HFFc6 (cell line): ENCODE measurements at places on chromosomes 5 and 9. TPM values are rescaled to one million over a fixed set of nuclear protein-coding genes. Genes with fewer than 3 reads are reported as not detected.

Gene MIER3
- 13.2 to 16.3 TPM (median 14.7 TPM) in 3 replicates for total RNA-seq

Gene SLC36A2
- not detected in 3 replicates for total RNA-seq

Gene MVB12B
- 4.6 to 7.2 TPM (median 5.4 TPM) in 3 replicates for total RNA-seq

Gene BNC2
- 18.1 to 24.1 TPM (median 19.0 TPM) in 3 replicates for total RNA-seq

Gene IFNA13
- not detected in 3 replicates for total RNA-seq

Gene UGT3A2
- total RNA-seq = not detected in 3 replicates

Gene AK8
- 0.24 TPM in 1 of 3 replicates, not detected in the others for total RNA-seq

Gene LRRC14B
- not detected in 3 replicates for total RNA-seq

Gene LHX2
- not detected in 2 replicates for total RNA-seq

Gene RASGRF2
- 0.29 to 0.75 TPM (median 0.63 TPM) in 3 replicates for total RNA-seq

Gene ECM2
- 0.14 to 0.47 TPM (median 0.15 TPM) in 3 replicates for total RNA-seq

Gene FGD3
- not detected in 2 replicates for total RNA-seq

Gene PTGDS
- not detected in 3 replicates for total RNA-seq

Gene NEUROG1
- total RNA-seq = not detected in 2 replicates

Gene GZMA
- total RNA-seq = not detected in 3 replicates

Gene FAM153A
- not detected in 3 replicates for total RNA-seq

Gene OR1J2
- total RNA-seq = not detected in 3 replicates

Gene FAM53C
- 29.9 to 33.4 TPM (median 32.1 TPM) in 3 replicates for total RNA-seq

Gene OR13C9
- total RNA-seq = not detected in 3 replicates

Gene SPATA31A1
- not detected in 3 replicates for total RNA-seq

Gene AFAP1L1
- total RNA-seq = 3.5 and 5.2 TPM in 2 replicates

Gene SLC45A2
- total RNA-seq = not detected in 3 replicates

Gene DOCK2
- total RNA-seq = 3.7 to 7.3 TPM (median 6.5 TPM) in 3 replicates

Gene MLLT3
- 18.4 to 25.2 TPM (median 23.5 TPM) in 3 replicates for total RNA-seq

Gene HTR1A
- total RNA-seq = not detected in 3 replicates

Gene FBXO10
- 7.0 to 8.8 TPM (median 7.8 TPM) in 3 replicates for total RNA-seq

Gene BAAT
- total RNA-seq = not detected in 2 replicates

Gene FAXDC2
- 3.2 to 4.7 TPM (median 3.7 TPM) in 3 replicates for total RNA-seq
